ENCODE measurements at places on chromosomes 4 and X.
A peak's percentile ranks its signal among the peaks of the same experiment; 100 is the strongest.

DNA sequence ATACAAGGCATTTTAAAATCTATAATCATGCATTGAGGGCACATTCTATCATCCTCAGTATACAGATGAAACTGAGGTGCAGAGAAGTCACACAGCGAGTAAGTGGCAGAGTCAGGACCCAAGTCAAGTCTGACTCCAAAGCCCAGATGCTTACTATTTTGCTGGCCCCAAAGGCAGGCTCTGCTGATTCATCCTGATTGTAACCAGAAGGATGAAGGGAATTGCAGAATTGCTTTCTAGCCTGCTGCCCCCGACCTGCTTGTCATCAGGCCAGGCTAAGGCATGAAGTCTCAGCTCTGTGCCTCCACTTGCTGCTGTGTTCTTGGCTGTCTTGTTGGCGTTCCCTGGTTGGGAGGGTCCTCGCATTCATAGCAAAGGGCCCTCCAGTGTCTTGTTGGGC lies 62.7 kb downstream of the SLC9A6 start:
- DNase-seq, result no peak

GRCh38 chrX:53682885-53683555 lies 3.5 kb downstream of the HUWE1 start:
- no peak for DNase-seq

DNA sequence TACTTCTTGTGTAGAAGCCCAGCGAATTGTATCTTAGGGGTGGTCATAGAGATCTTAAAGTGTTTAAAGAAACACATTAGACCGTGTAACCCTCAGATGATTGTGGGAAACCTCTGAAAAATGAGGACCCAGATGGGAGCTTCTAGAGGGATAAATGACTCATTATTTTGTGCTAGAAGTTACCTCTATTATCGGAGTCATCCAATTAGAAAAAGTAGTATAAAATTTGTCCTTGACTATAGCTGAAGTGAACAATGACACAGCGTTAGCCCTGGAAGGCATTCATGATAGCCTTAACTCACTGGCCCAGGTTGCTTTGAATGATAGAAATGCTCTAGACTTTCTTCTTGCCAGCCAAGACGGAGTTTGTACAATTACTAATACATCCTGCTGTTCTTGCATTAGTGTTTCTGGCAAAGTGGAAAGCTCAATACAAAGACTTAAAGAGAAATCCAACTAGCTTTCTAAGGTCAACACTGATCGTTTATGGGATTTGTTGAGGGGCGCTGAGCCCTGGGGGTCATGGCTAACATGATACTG lies 178.9 kb upstream of the VEGFC start:
- DNase-seq, result no peak

DNA sequence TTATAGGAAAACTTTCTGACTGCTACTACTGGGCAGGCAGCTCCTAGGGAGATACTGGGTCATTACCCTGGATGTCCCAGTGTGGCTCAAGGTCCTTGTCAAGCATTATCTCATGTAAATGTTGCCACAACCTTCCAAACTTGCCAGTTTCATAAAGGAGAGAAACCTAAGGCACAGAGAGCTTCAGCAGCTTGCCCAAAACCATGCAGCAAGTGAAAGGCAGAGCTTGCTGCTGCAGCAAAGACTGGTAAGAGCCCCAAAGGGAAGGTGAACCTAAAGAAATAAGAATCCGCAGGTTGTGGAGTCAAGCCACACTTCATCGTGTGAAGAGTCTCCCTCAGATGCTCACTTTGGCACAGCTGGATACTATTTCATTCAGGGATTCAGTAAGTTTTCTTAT lies 2.3 kb downstream of the MPP1 start:
- no peak for DNase-seq

- no peak for DNase-seq
Observed at GRCh38 chr4:184413261-184414046, 60.9 kb downstream of the IRF2 start.

GRCh38 chr4:119244344-119244743 lies 31.8 kb downstream of the USP53 start:
- no peak for DNase-seq

DNA sequence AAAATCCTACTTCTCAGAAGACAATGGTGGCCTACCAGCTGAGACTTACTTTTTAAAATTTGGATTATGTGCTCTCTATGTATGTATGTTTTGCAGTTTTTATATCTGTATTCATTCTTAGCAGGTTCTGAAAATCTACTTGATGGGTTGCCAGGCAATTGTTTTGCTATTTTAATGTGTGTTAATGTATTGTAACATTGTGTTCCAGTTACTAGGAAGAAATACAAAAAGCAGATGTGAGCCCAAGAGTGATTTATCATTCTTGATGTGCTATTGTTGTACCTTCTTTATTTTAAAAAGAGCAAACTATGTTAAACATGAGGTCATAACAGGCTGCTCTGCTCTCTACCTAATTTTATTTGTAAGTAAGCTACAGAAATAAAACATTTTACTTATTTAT lies 81.9 kb downstream of the REPS2 start:
- no peak for DNase-seq

- no peak for DNase-seq
Observed at GRCh38 chr4:22235698-22236097, 280.2 kb downstream of the ADGRA3 start.

- DNase-seq, result peak; percentile 46
Observed at GRCh38 chrX:38879631-38880220, 78.5 kb downstream of the MID1IP1 start.

GRCh38 chr4:85408301-85408700 lies 66.6 kb upstream of the ARHGAP24 start:
- DNase-seq, result no peak

DNA sequence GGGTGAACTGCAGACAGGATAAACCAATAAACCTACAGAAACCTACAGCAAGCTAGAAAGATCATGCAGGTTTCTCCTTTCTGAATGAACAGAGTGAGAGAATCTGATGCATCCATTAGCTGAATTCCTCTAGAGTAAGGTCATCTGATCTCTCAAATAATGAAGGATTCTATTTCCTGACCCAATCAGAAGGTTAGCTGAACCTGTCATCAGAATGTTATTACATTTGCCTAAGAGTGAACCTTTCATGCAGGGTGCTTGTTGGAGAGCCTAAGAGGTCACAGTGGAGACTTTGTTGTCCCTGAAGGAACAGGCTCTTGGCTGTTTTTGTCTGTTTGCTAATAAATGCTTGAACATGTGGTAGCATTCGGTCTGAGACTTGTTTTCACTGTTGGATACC lies 24.0 kb downstream of the MEPE start:
- no peak for DNase-seq

GRCh38 chr4:7395645-7396044 lies 39.1 kb downstream of the PSAPL1 start:
- DNase-seq, result no peak

GRCh38 chr4:153448003-153448731 lies 18.0 kb upstream of the TMEM131L start:
- no peak for DNase-seq

DNA sequence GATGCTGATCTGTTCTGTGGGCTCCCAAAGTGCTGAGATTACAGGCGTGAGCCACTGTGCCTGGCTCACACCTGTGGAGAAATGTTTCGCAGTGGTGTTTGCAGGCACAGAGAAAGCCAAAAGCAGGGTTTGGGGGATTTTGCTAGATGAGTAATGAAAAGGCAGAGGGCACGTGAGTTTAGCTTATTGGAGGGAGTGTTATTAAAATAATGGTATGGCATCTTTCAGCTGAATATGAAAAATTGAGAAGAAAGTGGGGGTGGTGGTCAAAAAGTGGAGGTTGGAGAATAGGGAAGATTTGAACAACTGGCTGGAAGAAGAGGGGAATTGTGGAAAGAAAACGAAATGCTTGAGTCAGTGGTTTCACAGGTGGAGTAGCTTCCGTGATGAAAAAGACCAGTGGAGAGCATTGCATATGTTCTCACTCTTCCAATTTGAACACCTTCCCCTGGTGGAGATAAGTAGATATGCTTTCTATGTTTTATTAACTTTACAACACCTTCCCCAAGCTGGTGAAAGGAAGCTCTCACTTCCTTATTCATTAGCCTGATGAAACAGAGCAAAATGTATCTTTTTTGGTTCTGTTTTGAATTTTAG lies 1.1 kb upstream of the CHST7 start:
- DNase-seq, result no peak

DNA sequence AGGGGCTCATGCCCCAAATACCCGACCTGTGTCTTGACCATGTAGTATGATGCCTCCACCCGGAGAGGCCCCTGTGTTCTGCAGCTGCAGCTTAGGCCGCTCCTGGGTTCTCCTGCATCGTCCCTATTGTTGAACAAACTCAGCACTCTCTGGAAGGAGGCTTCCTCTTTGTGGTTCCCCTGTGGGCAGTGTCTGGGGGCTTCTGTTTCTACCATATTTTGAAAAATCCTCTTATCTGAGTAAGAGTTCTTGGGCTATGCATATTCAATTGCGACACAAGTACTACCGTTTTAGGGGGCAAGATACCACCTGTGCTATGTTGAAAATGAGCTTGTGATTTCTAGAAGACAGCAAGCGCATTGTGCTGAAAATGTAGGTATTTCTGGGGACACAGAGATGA lies 276.6 kb downstream of the DHRSX start:
- no peak for DNase-seq

GRCh38 chrX:46850771-46851170 lies 13.9 kb downstream of the RP2 start:
- no peak for DNase-seq

GRCh38 chr4:98148856-98149255 lies 5.6 kb upstream of the STPG2 start:
- no peak for DNase-seq

DNA sequence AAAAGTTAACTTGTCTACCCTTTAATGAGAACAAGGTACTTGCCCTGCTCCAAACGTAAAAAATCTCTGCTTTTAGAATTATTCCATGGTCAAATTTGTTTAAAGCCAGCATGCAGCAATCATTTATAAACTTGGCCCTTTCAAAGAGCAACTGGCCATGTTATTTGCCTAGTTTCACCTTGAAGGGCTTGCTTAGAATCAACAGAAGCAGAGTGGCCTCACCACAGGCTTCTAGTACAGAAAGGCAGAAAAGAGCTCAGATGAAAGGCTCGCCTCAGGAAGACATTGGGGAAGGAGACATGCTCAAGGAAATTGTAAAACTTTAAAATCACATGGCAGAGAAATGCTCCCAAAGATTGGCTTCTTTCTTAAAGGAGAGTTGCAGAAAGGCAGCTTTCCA lies 53.8 kb upstream of the USP26 start:
- no peak for DNase-seq

GRCh38 chr4:123624959-123625358 lies 228.4 kb downstream of the SPRY1 start:
- no peak for DNase-seq

- DNase-seq, result no peak
Observed at GRCh38 chr4:148071009-148071408, 339.1 kb downstream of the ARHGAP10 start.

DNA sequence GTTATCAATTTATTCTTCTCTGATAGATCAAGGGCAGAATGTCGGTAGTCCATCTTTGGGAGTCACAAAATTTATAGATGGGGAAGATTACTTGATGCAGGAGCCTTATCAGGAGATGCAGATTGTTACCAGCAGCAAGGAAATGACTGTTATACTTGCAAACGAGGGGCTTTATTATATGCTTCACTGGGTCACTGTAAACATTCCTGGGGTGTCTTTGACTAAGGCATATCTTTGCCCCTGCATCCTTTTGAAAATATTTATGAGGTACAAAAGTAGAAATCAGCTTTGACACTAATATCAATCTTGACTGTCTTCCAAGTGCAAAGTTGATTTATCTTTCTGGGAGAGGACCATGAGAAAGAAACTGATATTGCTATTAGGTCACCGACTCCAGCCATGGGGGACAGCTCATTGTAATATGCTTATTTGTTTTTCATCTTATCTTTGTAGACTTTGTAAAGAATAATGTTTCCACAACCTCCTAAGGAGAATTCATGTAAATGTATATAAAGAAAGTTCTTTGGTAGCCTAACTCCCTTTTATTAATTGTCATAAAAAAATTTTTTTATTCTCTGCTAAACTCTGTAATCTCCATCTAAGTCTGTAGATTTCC lies 177.3 kb upstream of the EMCN start:
- DNase-seq, result no peak

GRCh38 chr4:141435446-141436225 lies 200.7 kb upstream of the IL15 start:
- DNase-seq, result no peak

DNA sequence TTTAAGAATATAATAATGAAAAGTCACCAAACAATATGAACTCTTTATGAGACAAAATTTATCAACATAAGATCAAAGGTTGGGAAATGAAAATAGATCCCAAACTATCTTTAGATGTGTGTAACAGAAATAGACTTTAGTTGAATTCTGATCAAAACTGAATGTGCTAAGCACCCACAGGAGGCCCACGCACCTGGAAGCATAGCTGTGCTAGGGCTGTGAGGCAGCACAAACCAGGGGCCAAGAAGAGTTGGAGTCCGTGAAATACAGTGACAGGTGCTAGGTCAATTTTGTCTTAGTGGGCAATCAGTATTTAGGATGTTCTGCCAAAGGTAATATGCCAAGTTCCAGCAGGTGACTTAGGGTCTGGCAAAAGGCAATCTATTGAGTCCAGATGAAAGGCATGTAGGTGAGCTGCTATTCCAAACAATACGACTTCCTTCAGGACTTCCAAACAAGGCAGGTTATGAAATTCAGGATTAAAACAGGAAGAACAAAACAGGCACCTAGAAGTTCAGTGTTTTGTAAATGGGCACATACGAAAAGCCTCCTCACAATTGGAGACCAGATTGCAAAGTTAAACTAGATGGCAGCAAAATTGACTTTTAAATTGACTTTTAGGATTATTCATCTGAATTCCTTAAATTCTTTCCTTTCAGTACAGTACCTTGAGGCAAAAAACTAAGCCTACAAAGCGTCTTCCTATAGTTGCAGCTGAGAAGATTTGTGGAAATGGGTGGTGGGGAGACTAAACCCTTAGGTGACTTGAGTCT lies 4.7 kb upstream of the PCDH18 start:
- DNase-seq, result no peak

DNA sequence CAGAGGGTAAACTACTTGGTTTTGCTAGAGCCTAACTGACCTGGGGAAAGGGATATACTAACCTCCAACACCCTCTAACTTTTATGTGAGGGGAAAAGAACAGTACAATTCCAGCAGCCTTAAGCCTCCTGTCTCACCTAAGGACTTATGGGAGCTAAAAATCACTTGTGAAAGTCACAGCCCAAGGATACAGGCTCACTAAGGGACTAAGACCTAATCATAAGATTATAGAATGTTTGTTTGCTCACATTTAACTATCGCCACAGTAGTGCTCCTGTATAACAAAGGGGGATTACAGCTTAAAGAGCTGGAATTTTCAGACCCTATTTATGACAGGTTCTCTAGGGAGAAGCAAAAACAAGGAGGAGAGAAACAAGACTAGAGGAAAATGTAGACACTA lies 548.7 kb downstream of the DACH2 start:
- DNase-seq, result no peak

DNA sequence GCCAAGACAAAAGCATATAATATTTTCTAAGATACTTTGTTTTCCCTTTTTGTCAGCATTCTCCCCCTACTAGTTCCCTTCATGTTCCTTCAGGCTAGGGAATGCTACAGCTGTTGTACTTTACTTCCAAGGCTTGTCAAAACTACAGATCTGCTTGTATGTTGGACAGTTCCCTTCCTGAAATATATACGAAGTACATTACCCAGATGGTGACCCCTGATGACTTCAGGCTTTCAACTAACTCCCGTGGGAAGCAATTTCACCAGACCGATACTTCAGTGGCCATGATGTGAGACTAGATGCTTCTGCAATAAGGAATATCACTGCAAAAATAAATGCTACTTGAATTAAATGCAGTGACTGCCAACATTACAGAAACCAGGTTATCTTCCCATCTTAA lies 332.8 kb downstream of the SH2D1A start:
- DNase-seq, result no peak
